HS-27A (cell line): ENCODE measurements at places on chromosomes 13 and 19.

- no peak for DNase-seq
Measured at GRCh38 chr13:113599391-113599790, 14.8 kb downstream of the TFDP1 start.

GRCh38 chr13:113151745-113152690, 6.4 kb upstream of the PROZ start:
- no peak for DNase-seq

DNA sequence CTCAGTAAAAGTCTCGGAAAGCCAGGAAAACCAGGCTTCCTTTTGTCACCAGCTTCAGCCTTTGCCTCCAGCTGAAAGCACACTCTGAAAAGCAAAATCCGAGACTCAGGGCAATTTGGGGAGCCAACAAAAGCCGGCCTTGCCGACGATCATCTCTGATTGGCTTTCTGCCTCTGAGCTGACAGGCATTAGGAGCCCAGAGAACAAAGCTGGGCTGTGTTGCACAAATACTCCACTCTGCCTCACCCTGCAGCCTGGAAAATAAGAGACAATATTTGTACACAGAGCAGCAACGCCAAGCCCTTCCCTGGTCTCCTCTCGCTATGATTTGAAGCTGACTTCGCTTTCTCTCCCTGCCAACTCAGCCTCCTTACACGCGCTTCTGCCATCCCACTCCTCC, 46.9 kb downstream of the CACNA1A start:
- no peak for DNase-seq

DNA sequence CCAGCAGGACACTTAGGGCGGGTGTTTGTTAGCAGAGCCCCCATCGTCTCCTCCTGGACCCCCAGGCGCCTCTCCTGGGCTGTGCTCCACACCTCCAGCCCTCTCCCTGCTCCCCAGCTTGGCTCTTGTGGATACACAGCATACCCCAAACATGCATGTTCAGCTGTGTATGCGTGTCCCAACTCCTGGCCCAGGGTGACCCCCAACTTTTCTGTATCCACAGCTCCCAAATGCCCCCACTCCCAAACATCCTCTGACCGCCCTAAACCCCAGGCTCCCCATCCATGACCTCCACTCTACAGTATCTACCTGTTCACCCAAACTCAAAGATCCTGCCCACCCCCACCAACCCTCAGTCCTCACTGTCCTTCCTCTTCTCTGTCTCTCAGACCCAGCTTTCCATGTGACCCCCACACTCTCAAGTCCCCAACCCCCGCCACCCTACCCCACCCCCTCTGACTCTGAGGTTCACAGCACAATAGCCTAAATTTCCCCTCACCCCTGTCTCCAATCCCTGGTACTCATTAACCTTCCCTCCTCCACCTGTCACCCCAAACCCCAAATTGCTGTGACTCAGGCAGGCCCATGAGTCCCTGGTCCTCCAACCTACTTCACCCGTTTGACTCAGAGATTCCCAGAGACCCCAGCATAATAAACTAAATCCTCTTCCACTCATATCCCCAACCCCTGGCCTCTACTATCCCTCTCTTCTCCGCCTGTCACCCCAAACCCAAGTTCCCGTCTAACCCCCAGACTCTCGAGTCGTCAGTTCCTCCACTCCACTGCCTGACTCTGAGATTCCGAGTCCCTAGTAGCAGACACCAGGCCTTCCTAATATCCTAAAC, 968 bp downstream of the UBE2M start:
- no peak for DNase-seq

DNA sequence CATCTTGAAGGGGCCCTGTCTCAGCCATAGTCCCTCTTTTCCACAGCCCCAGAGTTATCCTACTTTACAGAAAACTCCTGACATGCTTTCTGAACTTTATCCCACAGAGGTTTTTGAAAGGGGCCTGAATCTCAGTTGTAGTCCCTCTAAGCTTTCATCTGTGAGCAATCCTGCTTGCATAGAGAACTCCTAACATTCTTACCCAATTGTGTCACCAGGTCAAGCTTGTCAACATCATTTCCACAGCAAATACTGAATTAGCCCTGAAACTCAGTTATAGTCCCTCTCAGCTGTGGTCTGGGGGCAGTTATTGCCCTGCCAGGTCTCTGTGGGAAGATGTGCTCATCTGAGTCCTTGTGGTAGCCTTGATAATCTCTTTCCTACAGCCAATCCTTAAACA, 2190.3 kb upstream of the PCDH20 start:
- DNase-seq = no peak

DNA sequence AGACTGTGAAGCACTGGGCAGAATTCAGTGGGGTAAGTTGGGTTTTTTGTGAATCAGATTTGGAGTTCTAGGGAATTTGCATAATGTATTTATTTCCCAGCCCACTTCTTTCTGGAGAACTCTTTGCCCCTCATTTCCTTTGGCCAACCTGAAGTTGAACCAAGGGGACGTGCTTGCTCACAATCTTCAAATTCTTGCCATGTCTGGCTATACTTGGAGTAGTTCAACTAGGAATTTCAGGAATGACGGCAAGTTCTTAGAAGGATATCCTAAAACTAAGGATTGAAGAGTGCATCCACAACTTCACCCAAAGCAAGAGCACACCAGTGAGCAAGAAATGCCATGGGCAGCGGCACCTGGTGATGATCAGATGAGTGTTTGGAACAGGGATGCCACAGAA, 88.5 kb downstream of the TEX26 start:
- no peak for DNase-seq

DNA sequence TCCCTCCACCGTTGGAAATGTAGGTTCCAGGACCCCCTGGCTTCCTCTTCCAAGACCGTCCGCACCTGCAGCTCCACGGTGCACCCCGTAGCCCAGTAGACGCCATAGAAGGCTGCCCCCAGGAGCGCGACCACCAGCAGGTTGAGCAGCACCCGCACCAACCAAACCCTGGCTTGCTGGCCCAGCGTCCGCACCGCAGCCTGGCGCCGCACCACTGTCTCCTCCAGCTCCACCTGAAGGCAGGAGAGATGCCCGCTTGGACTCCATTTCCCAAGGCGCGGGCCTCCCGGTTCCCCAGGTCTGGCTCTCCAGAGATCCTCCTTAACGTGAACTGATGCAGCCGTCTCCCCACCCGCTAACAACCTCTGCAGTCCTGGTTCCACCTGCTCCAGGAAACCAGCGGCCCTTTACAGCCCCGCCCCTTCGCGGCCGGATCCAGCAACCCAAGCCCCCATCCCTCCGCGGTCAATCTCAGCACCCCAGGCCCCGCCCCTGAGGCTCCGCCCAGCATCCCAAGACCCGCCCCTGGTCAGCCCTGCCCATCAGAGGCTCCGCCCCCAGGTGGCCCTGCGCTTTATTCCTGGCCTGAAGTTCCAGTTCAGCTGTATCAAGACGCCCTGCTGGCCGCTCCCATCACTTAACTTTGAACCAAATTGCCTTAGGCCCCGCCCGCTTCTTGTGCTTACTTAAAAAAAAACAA, 5.0 kb upstream of the LENG1 start:
- DNase-seq = no peak

DNA sequence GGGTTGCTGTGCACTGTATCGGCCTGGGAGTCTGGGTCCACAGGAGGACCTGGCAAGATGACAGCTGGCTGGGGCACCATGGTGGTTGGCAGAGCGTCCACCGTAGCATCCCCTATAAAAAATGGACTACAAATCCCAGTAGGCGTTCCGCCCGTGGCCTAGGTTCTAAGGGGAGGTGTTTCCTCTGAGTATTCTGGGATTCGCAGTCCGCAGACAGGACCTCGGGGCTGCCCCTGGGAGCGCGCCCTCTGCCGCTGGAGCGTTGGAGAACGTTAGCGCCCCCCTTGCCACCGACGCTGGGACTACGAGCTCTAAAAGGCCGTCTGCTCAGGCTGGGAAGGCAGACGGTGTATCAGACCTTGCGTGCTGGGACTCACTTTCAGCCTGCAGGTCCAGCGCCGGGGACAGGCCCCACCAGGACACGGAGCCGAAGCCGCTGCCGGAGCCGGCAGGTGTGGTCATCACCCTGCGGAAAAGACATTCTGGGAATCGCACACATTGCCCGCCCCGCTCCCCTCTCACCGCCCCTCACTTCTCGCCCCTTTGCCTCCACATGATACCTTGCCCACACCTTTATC, 372 bp downstream of the DNAAF3 start:
- no peak for DNase-seq

DNA sequence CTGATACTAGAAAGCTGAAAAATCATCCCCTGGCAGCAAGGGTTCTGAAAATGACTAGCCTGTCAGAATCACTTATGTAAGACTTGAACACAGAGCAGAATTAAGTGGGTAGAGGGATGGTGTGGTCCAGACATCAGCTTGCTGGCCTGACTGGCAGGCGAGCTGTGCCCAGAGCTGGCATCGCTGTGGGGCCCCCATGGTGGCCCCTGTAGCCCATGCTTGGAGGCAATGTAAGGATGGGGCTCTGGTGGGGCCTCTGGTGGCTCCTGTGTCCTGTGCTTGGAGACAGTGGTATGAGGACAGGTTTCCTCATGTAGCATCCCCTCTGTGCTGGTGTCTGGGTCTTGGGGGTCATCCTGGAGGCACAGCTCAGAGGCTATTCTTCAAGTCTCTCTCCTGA, 332.1 kb downstream of the SHISA2 start:
- no peak for DNase-seq

- DNase-seq = no peak
Measured at GRCh38 chr13:80040981-80041317, 300.0 kb downstream of the SPRY2 start.

- no peak for DNase-seq
Measured at GRCh38 chr19:47309608-47310007, at the start of gene C5AR1. Gene C5AR1, plus strand, starts transcription at chr19:47309861. Its CDS starts 35 bp downstream, at chr19:47309896.

DNA sequence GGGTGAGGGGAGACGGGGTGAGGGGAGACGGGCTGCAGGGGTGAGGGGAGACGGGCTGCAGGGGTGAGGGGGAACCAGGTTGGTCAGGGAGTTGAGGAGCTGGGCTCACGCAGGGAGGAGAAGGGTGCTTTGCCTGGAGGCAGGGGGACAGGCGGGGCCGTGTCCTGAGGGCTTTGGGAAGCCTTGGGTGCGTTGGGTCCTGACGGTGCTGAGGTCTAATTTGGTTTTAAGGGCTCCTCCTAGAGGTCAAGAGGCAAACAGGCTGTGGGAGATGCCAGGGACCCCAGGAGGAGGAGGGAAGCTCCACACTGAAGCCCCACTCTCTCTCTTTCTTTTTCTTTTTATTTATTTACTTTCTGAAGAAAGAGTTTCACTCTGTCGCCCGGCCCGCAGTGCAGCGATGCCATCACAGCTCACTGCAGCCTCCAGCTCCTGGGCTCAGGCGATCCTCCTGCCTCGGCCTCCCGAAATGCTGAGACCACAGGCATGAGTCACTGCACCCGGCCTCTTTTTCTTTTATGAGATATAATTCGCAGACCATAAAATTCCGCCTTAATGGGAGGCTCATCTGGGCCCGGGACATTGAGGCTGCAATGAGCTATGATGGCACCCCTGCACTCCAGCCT, 9.3 kb upstream of the MISP start:
- DNase-seq = no peak

DNA sequence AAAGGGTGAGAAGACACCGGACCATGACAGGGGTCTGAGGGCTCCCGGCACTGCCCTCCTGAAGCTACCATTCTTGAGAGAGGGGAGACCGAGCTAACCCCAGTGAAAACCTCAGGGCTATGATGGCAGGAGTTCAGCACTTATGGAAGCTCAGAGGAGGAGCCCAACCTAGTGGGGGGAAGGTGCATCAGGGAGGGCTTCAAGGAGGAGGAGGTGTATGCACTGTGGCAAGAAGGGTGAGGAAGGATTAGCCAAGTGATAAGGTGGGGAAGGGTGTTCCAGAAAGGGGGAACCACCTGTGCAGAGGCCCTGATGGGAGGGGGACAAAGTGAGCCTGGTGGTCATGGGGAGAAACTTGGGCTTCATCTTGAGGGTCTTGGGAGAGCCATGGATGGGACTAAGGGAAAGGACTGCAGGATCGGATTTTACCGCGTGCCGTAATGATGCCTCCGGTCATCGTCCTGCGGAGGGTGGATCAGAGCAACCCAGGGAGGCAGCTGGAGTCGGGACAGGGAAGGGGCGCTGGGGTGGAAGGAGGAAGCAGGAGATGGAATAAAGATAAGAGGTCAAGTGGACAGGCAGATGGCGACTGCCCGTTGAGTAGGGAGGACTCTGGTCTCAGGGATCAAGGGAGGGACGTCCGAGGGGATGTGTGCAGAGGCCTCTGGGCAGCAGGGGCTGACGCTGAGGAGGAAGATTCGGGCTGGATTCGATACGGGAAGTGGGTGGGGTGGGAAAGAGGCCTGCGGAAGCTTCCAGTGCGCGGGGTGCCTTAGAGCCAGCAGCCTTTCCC, 13.3 kb upstream of the PSMD8 start:
- DNase-seq = no peak

DNA sequence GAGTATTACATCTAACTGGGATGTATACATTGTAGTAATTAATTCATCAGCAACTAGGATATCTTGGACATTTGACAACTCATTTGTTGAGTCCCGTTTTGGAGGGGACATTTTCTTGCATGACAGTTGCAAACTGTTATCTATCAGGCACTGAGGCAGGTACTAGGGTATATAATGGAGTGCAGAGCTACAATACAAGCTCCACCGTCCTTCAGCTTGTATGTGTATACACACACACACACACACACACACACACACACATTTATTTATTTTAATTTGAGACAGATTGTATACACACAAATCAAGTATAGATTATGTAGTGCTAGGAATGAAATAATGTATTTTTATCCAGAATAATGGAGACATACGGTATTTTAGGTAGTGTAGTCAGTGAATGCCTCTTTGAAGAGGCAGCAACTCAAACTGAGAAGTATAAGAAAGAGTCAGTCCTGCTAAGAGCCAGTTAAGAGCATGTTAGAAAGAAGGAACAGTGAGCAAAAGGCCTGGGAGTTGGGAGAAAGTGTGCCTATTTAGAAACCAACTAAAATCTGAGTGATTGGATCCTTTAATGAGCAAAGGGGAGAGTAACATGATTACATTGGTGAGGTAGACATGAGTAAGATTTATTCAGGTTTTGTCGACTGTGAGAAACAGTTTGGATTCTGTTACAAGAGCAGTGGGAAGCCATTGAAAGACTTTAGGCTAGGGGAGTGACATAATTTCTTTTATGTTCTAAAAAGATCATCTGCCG, 74.5 kb downstream of the NBEA start:
- DNase-seq = no peak

- DNase-seq = no peak
Measured at GRCh38 chr19:17081672-17082630, 6.4 kb downstream of the MYO9B start.

DNA sequence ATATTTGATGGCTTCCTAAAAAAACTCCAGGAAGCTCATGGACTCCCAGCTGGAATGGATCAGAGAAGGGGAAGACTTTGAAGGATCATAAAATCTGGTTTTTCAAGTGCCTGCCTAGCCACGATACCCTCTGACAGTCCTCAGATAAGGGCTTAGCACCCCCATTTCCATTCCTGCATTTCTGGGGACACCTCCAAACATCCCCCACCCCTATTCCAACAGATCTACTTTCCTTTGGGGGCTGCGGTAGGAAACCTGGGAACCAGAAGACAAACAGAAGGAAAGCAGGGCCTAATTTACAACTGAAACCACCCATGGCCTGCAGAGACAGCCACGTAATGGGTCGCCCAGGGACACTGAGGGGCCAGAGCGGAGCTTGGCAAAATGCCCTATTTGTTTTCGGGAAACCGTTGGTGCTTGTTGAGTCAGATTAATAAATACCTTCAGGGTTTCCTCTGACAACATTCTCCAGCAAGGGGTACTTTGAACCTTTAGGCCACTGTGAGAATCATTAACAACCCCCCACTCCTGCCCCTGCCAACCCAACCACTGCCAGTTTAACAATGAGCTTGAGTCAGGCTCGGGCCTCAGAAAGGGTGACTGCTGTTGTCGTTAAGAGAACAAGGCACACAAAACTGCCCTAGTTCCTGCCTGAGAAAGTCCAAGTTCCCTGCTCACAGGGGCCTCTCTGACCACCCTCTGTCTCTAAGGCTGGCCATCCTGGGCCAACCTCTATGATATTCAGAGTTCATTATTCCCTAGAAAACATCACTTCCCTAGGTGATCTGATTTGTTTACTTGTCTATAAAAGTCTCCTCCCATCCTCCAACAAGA, 23.5 kb downstream of the RHPN2 start:
- DNase-seq = no peak
